Activated gamma-delta T cell treated with Interleukin-2 at 50 U/mL for 16 hours (primary cell): ENCODE measurements at places on chromosomes 6 and 20.

GRCh38 chr20:52432740-52433139, 241.2 kb upstream of the ZFP64 start:
- DNase-seq: no peak

DNA sequence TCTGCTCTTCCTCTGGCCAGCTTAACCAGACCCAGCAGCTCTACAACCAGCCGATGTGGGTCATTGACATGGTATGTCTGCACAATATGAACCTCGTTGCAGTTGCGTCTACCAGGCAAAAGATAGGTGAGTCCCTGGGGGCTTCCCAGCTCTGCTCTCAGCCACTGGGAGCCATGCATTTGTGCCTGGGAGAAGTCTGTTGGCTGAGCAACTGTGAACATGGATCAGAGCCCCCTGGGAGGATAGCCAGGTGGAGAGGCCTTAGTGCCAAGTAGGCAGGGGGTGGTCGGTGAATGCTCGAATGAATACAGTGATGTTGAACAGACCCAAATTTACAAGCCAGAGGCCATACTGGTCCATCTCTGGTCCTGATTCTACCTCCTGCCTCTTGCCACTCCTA, 30.6 kb downstream of the EFCAB8 start:
- no peak for DNase-seq

DNA sequence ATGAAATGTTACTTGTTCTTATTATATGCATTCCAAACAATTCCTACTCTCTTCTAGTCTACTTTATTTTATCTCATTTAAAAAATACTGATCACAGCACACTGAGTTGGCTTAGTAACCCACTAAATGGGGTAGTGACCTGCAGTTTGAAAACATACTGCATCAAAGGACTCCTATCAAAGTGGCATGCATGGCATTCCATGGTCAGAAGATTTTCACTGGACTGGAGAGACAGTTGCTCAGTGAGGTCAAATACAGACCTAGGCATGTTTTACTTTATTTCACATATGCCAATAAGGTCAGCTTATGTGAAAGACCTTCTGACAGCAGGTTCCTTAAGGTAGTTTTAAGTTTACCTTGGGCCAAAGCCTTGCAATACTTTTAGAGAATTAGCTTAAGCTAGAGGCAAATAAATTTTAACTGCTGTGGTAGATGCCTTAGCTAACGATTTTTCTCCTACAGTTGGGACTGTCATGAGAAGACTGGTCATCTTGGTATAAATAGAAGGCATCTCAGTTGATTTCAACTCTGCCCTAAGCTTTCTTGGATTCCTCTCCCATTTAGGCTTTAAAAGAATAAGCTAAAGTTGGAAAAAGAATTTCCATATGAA, 35.1 kb downstream of the TPD52L1 start:
- no peak for DNase-seq

- DNase-seq: no peak
Observed at GRCh38 chr6:50936277-50936681, 117.6 kb downstream of the TFAP2B start.

- DNase-seq: no peak
Observed at GRCh38 chr20:5072756-5073659, 46.8 kb downstream of the PCNA start.

- DNase-seq: no peak
Observed at GRCh38 chr20:50130356-50130723, 17.4 kb upstream of the UBE2V1 start.

GRCh38 chr6:30557683-30557981, 537 bp downstream of the PRR3 start:
- no peak for DNase-seq

DNA sequence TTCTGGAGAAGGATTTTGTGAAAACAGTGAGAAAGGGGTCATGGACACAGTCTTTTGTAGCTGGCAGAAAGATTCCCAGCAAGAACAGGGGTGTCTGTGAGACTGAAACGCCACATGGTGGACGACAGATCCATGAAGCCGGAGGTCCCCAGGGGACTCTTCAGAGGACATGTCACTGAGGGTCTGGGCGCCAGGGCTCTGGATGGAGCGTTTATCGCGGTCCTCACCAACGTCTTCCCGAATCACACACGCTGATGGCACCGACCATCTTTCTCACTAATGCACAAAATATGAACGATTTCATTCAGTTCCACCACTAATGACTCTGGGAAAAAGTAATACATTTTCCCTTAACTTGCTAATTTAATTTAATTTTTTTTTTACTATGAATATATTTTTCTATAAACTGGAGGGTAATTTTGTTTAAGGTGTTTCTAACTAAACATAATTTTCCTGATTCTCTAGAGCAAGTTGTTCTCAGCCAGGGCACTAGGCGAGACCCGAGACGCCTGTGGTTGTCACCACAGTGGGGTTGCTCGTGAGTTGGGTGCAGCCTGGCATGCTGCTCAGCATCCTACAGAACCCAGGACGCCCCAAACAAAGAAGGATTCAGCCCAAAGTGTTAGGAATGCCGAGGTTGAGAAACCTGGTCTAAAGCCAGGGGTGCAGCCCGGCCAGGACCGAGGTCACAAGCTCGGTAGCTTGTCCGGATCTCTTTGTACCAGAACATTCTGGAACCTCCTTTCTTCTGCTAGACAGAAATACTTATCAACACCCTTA, 306.2 kb downstream of the TAF4 start:
- no peak for DNase-seq

DNA sequence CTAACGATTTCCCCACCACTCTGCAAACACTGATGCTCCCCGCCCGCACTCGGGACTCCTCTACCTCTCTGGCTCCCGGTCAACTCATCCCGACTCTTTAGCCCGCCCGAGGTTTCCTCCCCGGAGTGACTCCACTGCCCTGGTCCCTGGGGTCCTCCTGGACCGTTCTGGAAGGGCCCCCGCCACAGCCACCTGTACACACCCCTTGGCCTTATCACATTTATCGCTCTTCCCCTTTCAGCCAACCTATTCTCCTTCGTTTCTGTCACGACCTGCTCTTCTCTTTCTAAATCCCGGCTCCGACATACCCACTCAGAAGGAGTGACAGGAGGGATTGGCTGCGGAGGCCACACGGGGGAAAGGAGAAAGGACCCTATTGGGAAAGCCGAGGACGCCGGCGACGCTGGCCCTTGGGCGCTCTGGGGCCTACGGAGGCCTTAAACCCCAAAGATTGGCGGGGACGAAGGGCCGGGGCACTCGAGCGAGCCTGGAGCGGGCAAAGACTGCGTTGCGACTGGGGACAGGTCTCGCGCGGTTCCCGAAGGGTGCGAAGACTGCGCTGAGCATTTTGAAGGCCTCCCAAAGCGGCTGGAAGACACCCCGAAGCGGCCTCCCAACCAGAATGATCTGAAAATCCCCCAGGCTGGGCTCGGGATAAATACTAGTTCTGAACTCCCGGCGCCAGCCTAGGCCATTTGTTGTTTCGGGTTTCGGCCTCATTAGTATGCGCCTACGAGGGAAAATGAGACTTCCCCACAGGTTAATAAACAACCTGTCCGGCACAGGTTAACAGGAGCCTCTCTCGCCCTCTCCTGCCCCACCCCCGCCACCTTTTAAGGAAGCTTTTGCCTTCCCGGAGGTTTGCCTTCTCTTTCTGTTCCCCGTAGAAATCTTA, 9.2 kb downstream of the SIM1 start:
- DNase-seq: no peak

- DNase-seq: no peak
Observed at GRCh38 chr6:119294984-119295383, 54.6 kb downstream of the MAN1A1 start.

DNA sequence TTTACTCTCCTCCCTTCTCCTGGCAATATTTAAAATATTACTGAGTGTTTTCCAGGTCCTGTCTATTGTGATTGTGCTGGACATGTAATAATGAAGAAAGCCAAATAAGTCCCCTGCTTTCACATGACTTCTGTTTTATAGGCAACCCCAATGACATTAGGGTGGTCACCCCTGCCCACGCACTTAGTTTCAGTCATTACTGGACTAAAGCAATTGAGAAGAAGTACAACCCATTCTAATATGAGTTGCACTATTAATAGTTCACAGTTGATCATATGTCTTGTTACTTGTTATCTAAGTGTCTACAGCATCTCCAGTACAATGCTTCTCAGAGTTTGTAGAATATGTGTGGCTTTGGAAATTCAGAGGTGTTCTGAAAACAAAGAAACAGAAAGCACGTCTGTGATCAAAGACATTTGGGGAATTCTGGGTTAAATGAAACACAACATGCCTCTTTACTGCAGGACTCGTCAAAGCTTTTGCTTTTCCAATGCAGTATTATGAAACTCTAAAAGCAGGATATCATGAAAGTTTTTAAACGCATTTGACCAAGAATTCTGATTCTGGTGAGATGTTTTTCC, 789.5 kb downstream of the DHX35 start:
- no peak for DNase-seq

- DNase-seq: no peak
Observed at GRCh38 chr6:118939683-118940082, 4.7 kb upstream of the MCM9 start.

GRCh38 chr20:19750101-19750606, 7.9 kb upstream of the RIN2 start:
- no peak for DNase-seq

DNA sequence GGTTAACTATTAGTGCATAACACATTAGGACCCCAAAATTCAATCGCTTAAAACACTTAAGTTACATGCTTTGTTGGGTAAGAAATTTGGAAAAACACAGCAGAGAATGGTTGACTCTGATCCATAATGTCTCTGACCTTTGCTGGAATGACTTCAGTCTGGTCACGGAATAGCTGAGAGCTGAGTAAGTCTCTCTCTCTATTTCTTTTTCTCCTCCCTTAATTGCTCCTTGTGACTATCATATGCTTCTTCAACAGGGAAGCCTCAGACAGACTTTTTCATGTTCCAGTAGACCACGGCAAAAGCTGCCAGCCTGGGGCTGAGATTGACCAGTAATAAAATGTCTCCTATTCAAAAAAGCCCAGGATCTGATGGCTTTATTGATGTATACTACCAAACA, 4.8 kb downstream of the OR12D1 start:
- DNase-seq: no peak
